ENCODE measurements at places on chromosomes 11 and 22. TPM values are rescaled to one million over a fixed set of nuclear protein-coding genes. Genes with fewer than 3 reads are reported as not detected.
A peak's percentile ranks its signal among the peaks of the same experiment; 100 is the strongest.

DNA sequence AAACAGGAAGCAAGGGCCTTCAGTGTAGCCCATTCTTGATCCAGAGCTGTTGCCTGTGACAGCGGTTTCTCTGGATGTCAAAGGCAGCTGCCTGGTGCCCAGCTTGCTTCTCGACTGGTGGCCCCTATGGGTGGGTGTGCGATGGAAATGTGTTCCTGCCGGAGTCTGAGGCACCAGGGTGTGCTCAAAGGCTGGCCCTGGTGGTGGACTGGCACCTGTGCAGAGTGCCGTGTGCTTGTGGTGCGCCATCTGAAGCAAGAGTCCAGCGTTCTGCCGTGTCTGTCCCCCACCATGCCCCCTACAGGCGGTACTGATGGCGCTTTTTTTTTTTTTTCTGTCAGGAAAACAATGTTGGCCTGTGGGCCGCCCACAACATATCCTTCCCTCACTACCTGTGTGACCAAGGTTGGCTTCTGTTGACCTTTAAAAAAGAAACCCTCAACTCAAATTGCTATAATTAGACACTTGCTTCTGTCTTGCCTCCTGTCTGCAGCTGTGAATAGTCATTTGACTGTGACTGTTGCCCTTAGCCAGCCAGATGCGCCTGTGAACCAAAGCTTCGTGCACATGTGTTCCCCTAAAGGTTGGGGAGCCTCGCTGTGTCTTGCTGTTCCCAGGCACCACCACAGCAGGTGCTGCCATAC is 4.7 kb upstream of the RANBP1 start:
- no peak for DNase-seq

DNA sequence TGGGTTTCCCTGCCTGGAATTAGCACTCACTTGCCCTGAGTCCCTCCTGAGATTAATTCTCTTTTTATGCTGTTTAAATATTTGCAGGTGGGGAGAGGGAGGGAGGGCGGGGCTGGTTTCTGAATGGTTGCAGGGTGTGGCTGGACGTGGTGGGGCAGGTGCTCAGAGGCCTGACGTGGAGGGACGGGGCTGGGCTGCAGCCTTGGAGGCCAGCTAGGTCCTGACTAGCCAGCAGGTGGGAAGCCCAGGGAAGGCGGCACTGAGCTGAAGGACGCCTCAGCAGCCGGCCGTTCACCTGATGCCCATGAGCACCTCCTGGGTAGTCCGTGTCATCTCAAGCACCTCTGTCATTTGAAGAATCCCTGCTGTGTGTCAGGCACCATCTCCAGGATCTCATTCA is 21.3 kb downstream of the SGSM1 start:
- no peak for DNase-seq

- no peak for DNase-seq
Observed at GRCh38 chr11:13291800-13292199, 14.2 kb downstream of the BMAL1 start.

GRCh38 chr11:63532799-63533475 is 3.7 kb upstream of the PLAAT4 start:
- DNase-seq: no peak

DNA sequence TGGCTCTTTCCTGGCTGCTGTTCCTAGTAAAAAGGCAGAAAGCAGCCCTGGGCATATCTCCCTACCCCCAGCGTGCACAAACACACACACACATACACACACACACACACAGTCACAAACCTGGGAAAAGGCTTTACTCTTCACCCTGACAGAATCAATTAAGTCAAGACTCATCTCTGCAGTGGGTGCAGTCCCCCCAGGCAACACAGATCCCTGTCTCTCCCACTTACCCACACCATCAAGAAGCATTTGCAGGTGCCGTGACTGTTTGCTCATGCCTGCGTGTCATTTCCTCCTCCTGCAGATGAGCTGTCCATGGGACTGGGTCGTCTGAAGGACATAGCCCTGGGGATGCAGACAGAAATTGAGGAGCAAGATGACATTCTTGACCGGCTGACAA is 28.6 kb downstream of the SNAP29 start:
- no peak for DNase-seq

DNA sequence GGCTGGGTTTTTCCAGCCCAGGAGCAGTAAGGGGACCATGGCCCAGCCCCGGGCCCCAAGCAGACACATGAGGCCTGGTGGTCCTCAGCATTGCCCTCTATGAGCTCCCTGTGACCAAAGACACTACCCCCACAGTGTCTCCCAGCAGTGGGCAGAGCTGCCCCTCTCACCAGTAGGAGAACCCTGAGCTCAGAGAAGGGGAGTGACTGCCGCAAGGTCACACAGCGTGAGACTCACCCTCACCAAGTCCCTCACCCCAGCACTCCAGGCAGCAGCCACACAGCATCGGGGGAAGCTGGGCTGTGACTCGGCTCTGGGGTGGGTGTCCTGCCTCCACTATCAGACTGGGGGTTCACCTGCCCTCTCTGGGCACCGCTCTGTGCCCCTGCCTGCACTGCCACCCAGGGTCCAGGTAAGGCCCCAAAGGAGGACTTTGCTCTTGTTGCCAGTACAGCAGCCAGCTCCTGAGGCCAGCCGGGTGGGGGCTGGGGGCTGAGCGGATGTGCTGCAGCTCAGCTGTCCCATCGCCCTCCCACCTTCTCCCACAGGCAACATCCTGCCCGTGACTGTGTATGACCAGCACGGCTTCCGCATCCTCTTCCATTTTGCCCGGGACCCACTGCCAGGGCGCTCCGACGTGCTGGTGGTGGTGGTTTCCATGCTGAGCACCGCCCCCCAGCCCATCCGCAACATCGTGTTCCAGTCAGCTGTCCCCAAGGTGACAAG is 7.9 kb upstream of the SH3BP1 start:
- no peak for DNase-seq

- DNase-seq: no peak
Observed at GRCh38 chr11:13550761-13551160, 55.0 kb upstream of the PTH start.

GRCh38 chr22:38165922-38166593 is 15.6 kb downstream of the PLA2G6 start:
- DNase-seq: no peak

DNA sequence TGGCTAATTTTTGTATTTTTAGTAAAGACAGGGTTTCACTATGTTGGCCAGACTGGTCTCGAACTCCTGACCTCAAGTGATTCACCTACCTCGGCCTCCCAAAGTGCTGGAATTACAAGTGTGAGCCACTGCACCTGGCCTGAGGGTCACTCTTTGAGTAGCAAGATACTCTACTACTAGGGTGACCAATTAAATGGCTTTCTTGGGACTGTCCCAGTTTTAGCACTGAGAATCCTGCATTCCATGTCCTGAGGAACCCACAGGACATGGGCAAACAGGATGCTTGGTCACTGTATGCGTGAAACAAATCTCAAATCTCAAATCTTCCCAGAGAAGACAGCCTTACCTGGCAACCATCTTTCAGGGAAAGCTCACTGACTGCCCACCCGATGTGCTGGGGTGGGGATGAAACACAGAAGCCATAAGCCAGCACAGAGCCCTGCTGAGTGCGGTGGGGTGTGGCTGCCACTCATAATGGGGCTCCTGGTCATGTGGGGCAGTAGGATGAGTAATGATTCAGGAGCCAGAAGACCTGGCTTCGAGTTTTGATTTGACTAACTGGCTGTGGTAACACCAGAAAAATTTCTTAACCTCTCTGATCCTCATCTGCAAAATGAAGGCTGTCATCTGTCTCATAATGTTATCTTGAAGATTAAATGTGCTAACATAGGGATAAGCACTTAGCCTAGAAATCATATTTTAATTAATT is 11.5 kb downstream of the CLMP start:
- DNase-seq: no peak

- DNase-seq: peak; percentile 35
Observed at GRCh38 chr11:2306877-2307500, 5.2 kb downstream of the TSPAN32 start.

Gene ACAD8
- 22.4 TPM for total RNA-seq

Gene WNT7B
- 4.3 TPM for total RNA-seq

All from skin of body (tissue), 3 donors.